ENCODE measurements at places on chromosomes 4 and X. TPM values are rescaled to one million over a fixed set of nuclear protein-coding genes. Genes with fewer than 3 reads are reported as not detected.

Gene PRRG3
- not detected for total RNA-seq

Gene TMPRSS11D
- not detected for total RNA-seq

Gene CXCL5
- total RNA-seq, result 20.4 TPM

Gene USP17L27
- total RNA-seq, result not detected

Gene EVC2
- 8.0 TPM for total RNA-seq

Gene SMIM10
- total RNA-seq, result 0.27 TPM

All from hair follicular keratinocyte (primary cell).